MV-4-11 (cell line): ENCODE measurements at places on chromosomes 1 and 21.

GRCh38 chr1:206583707-206584648 is 28.3 kb downstream of the EIF2D start:
- DNase-seq: peak; percentile 65

- no peak for DNase-seq
These were observed 22.8 kb downstream of the WDR26 start for GRCh38 chr1:224411766-224412165.

- peak; percentile 41 for DNase-seq
These were observed 37.1 kb upstream of the CTTNBP2NL start for GRCh38 chr1:112358798-112359408.

DNA sequence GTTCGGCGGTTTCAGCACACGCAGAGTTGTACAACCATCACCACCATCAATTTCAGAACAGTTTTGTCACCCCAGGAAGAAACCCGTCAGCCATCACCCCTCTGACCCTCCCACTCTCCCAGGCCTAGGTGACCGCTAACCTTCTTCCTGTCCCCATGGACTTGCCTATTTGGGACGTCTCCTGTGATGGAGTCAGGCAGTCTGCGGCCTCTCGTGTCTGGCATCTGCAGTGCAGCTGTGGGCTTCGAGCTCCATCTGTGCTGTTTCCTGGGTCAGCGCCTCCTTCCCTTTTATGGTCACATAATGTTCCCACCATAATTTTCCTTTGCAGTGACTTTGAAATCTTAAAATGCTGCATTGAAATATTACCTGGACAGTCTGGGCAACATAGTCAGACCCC is 24.4 kb downstream of the SLC45A1 start:
- DNase-seq: no peak

- DNase-seq: no peak
These were observed 91.9 kb upstream of the TSPAN2 start for GRCh38 chr1:115181231-115181630.
